ENCODE measurements at places on chromosomes 5 and 9. TPM values are rescaled to one million over a fixed set of nuclear protein-coding genes. Genes with fewer than 3 reads are reported as not detected.

Gene GHR
- 87.6 TPM for total RNA-seq

DNA sequence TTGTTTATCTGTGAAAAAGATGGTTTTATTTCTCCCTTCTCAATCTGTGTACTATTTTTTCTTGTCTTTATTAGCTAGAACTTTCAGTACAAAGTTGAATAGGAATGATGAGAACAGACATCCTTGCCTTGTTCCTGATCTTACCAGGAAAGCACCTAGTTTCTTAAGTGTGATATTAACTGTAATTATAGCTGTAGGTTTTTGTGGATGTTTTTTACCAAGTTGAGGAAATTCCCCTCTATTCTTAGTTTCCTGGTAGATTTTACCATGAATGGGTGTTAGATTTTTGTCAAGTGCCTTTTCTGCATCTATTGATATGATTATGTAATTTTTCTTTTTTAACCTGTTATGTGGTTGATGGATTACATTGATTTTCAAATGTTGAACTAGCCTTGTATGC is 68.7 kb downstream of the KCNN2 start:
- no peaks in the 10 kb centered on the region for H3K27me3 ChIP-seq
- H3K4me3 ChIP-seq = no peak overlapping the region
- no peaks in the 10 kb centered on the region for H3K4me1 ChIP-seq
- no peak overlapping the region for H3K27ac ChIP-seq

GRCh38 chr9:126701813-126702140 is 88.0 kb downstream of the LMX1B start:
- H3K27me3 ChIP-seq = peaks cover 14% of the 10 kb centered on the region
- no peak overlapping the region for H3K27ac ChIP-seq
- H3K36me3 ChIP-seq = no peaks in the 10 kb centered on the region
- DNase-seq = no peak
- H3K4me3 ChIP-seq = no peak overlapping the region

GRCh38 chr5:87912419-87912818 is 356.2 kb downstream of the TMEM161B start:
- no peaks in the 10 kb centered on the region for H3K36me3 ChIP-seq
- no peaks in the 10 kb centered on the region for H3K27me3 ChIP-seq
- no peak overlapping the region for H3K4me3 ChIP-seq
- DNase-seq = no peak

DNA sequence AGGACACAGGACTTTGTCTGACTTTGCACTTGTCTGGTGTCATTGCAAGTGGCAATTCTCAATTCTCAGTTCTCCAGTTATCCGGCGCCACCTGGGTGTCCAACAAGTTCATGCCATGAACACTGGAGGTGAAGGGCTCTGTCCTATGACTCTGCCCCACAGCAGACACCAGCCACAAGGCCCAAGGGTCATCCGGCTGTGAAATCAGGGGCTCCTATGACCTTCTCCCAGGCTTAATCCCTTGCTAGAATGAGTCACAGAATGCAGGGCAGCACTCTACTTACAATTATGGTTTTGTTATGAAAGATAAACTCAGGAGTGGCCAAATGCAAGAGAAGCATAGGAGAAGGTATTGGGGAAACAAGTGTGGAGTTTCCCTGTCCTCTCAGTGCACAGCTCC is 392.0 kb downstream of the GADD45G start:
- no peaks in the 10 kb centered on the region for H3K27me3 ChIP-seq
- peaks cover 33% of the 10 kb centered on the region for H3K4me1 ChIP-seq
- no peak for DNase-seq
- no peak overlapping the region for H3K27ac ChIP-seq

DNA sequence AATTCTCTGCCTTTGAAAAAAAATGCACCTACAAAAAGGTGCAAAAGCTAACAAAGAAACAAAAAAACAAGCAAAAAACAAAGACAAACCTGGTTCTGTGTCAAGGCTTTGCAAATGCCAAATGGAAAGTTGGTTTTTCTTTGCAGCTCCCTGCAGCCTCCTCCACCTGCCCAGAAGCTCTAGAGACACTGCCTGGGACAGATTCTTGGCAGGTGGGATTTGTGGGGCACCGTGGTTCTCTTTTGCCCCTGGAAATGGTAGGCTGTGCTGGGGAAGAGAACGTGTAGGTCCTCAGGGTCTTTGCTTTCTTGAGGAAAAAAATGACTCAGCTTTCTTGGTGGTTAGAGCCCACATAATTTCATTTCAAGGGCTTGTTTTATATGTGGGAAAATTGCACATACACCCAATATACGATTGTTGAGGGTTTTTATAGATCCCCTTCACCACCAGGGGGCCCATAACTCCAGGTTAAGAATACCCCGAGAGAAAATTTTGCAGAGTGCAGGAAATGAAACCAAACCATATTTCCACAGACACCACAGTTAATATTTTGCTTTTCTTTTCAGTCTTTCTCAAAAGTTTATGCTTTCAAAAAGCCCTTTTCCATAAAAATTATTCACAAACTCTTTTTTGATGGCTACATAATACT is 58.7 kb downstream of the NXNL2 start:
- H3K27ac ChIP-seq = no peak overlapping the region
- no peak overlapping the region for H3K4me3 ChIP-seq
- H3K36me3 ChIP-seq = no peaks in the 10 kb centered on the region
- no peaks in the 10 kb centered on the region for H3K4me1 ChIP-seq
- no peak for DNase-seq
- no peaks in the 10 kb centered on the region for H3K27me3 ChIP-seq

Measured in gastrocnemius medialis (tissue), 4 donors.